Ecto neural progenitor cell (in vitro differentiated cells): ENCODE measurements at places on chromosomes 4 and X.

- no peak for DNase-seq
Measured at GRCh38 chr4:6573986-6574746, 823 bp upstream of the MAN2B2 start.

DNA sequence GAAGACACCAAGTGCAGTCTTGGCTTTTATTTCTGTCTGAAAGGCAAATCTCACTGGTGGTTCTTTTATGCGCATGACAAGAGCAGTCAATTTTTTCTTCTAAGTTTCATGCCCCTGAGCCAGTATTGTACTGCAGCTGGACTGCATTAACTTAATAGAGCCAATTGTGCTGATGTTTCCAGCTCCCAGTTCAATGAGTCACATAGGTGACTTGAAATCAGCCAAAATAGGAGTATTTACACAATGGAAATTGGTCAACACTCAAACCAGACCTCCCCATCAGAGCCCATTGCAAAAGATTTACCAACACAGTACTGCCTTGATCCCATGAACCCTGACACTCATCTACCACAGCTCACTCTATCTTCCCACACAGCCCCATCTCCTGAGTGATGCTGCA, 100.3 kb upstream of the GUCY1A1 start:
- DNase-seq = no peak

DNA sequence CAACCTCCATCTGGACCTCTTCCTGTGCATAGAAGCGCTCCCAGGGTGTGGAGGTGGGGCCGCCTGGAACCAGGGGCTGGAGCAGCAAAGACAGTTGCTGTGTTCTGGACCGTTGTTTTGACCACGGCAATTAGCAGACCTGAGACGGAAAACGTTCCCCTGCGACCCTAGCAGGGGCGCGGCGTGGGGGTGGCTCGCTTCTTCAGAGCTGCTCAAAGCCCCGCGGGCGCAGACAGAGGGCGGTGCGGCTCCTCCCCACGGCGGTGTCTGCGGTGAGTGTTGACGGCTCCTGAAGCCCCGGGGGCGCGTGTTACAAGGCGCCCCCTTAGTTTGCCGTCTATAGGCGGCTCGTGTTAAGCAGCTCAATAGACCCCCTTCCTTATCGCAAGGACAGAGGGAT, 79.2 kb downstream of the TRIML1 start:
- DNase-seq = peak; percentile 53

- no peak for DNase-seq
Measured at GRCh38 chr4:15398732-15399131, 29.1 kb upstream of the C1QTNF7 start.

GRCh38 chrX:9759337-9759736, 6.3 kb downstream of the GPR143 start:
- DNase-seq = no peak

GRCh38 chr4:39698424-39699009, 581 bp downstream of the UBE2K start:
- DNase-seq = peak; percentile 85

- no peak for DNase-seq
Measured at GRCh38 chr4:189311251-189311650, 629.4 kb upstream of the FRG1 start.

DNA sequence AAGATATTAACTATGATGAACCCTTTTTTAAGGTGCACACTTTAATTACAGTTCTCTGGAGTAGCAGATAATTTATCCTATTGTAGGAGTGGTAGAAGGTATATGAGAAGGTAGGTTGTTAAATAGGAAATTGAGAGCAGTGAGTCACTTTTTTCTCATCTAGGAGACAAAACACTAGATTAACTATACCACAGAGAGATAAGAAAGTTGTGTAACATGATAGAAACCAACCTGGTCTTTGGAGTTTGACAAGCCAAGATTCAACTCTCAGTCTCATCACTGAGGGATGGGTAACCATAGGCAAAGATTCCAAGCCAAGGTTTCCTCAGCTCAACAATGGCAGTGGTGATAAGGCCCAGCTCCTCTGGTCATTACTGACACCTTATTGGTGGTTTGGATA, 104.0 kb downstream of the MAD2L1 start:
- no peak for DNase-seq

- no peak for DNase-seq
Measured at GRCh38 chrX:40004246-40004535, 93.6 kb downstream of the BCOR start.

GRCh38 chrX:10926404-10926803, 184.7 kb upstream of the HCCS start:
- no peak for DNase-seq

- no peak for DNase-seq
Measured at GRCh38 chr4:25131926-25132325, 28.3 kb downstream of the SEPSECS start.

- no peak for DNase-seq
Measured at GRCh38 chr4:11155208-11155867, 273.4 kb downstream of the HS3ST1 start.

GRCh38 chr4:41473176-41473575, 64.8 kb upstream of the LIMCH1 start:
- DNase-seq = no peak

GRCh38 chr4:101981756-101982155, 191.2 kb downstream of the BANK1 start:
- DNase-seq = no peak

GRCh38 chrX:13212191-13212651, 107.6 kb downstream of the ATXN3L start:
- no peak for DNase-seq

DNA sequence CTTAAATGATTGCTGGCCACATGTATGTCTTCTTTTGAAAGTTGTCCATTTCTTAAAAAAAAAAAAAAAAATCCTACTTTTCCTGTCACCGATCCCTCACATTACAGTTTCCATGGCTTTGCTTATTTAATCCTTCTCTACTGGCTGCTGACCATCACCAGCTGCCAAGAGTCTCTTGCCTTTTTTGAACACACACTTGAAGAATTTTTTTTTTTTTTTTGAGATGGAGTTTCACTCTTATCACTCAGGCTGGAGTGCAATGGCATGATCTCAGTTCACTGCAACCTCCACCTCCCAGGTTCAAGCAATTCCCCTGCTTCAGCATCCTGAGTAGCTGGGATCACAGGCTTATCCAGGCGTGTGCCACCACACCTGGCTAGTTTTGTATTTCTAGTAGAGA, 134.0 kb downstream of the ANXA5 start:
- DNase-seq = no peak

DNA sequence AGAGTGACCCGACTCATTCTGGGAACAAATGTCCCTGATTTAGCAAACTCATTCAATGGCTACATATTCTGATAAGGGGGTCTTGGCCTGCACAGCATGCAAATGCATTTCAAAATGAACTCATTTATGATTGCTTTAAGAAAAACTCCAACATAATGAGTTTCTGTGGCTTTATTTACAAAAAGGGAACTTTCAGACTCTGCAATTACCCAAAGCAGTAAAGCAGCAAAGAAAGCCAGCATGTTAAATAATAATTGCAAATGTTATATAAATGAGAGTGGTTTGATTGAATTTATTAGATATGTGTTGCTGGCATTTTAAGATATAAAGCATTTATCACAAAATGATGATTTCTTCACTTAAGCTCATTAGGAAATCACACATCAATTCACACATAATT, 295.7 kb downstream of the FBXW7 start:
- no peak for DNase-seq

DNA sequence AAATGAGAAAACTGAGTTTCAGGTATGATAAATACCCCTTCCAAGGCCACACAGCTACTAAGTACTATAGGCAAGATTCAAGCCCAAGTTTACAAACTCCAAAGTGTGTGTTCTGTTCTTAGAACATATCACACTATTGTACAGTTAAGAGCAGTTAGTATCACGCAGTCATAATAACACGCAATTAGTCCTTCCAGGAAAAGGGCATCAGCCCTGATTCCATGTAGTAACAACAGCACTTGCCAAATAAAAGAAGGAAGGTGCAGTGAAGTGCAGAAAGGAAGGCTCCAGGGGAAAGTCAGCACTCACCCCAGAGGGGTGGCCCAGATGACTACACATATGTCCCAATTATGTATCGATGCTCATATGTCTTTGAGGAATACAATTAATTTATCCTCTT, 4.4 kb downstream of the TASL start:
- DNase-seq = no peak

DNA sequence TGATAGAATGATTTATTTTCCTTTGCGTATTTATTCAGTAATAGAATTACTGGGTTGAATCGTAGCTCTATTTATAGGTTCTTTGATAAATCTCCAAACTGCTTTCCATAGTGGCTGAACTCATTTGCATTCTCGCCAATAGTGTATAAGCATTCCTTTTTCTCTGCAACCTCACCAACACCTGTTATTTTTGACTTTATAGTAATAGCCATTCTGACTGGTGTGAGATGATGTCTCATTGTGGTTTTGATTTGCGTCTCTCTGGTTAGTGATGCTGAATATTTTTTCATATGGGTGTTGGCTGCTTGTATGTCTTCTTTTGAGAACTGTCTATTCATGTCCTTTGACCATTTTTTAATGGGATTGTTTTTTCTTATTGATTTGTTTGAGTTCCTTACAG, 160.7 kb downstream of the MID1IP1 start:
- DNase-seq = no peak

- DNase-seq = no peak
Measured at GRCh38 chr4:70619778-70620177, 8.8 kb upstream of the ENAM start.

DNA sequence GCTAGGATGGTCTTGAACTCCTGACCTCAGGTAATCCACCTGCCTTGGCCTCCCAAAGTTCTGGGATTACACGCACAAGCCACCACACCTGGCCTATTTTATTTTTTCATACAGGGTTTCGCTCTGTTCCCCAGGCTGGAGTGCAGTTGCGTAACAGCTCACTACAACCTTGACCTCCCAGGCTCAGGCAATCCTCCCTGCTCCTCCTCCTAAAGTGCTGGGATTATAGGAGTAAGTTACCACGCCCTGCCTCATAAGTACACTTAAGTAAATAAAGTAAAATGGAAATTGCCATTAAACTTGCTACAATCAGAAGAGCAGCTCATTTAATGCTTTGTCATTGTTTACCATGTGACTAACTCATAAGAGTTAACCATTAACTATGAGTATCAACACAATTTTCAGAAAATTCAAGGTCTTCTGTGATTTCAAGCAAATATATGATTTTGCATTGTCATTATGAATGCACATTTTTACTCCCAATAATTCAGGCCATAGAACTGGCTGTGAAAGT, 12.3 kb downstream of the UGDH start:
- DNase-seq = no peak

GRCh38 chr4:18138076-18138665, 116.6 kb upstream of the LCORL start:
- DNase-seq = no peak

GRCh38 chr4:56874923-56875322, 32.8 kb upstream of the REST start:
- DNase-seq = no peak

- peak; percentile 62 for DNase-seq
Measured at GRCh38 chr4:123996718-123997510, 600.3 kb downstream of the SPRY1 start.

GRCh38 chr4:24768006-24768405, 27.4 kb upstream of the SOD3 start:
- DNase-seq = no peak
